ENCODE measurements at places on chromosomes 7 and 10.

DNA sequence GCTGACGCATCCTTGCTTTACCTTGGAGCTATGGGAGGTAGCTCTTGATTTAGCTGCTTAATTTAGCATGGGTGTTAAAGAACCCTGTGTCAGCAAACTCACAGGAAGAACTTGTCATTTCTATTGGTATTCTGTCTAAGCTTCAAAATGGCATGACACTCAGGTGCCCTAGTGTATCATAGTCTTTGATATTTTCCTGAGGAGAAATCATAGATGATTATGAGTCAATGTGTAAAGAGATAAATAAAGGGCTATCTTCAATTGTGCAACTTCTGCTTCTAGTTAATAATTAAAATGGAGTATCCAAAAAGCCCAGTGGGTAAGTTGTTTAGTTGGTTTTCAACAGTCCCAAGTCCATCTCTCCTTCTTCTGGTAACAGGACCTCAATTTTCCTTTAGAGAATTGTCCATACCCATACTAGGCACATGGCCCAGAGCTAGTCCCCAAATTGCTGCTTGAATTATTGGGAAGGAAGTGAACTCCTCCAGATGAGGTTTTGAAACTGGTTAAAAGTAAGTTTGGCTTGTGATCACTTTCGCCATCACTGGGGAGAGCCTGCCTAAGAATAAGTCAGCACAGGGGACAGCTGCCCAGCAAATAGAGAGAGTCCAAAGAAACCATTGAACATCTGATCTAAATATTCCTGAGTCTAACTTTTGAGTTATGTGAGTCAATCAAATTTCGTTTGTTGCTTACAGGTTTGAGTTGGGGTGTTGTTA, 169.0 kb upstream of the PHYHIPL start:
- peak; percentile 1 for DNase-seq

- DNase-seq, result no peak
Measured at GRCh38 chr7:123070702-123071286, 75.3 kb upstream of the TAS2R16 start.

GRCh38 chr10:80537736-80538480, at the start of gene SH2D4B:
TSS of gene SH2D4B (plus strand) at chr10:80537902. CDS start at chr10:80538332, 430 bp downstream.
- no peak for DNase-seq

DNA sequence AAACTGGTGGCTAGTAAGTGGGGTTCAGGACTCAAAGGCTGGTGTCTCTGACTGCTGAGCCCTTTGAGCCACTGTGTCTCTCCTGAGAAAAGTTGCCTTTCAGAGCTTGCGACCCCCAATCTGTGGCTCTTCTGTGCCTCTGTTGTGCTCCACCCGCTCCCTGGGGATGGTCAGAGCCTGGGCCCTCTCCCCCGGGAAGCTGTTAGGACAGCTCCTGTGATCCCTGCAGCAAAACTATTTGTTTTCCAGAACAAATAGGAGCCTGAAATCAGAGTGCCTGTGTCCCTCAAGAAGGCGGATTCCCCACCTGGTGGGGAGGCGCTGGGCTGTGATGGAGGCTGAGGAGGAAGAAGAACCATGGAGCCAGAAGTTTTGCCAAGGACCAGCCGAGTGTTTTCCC, 56.4 kb upstream of the MXI1 start:
- DNase-seq, result no peak

GRCh38 chr7:150972023-150972468, 6.1 kb downstream of the KCNH2 start:
- no peak for DNase-seq

GRCh38 chr10:43071865-43072650, 4.8 kb upstream of the RET start:
- no peak for DNase-seq

All from suppressor macrophage (primary cell).